ENCODE measurements at places on chromosomes 4 and X. TPM values are rescaled to one million over a fixed set of nuclear protein-coding genes. Genes with fewer than 3 reads are reported as not detected.

The NAP1L2 gene
- polyA plus RNA-seq: not detected

The PCDH18 gene
- 204 TPM for polyA plus RNA-seq

DNA sequence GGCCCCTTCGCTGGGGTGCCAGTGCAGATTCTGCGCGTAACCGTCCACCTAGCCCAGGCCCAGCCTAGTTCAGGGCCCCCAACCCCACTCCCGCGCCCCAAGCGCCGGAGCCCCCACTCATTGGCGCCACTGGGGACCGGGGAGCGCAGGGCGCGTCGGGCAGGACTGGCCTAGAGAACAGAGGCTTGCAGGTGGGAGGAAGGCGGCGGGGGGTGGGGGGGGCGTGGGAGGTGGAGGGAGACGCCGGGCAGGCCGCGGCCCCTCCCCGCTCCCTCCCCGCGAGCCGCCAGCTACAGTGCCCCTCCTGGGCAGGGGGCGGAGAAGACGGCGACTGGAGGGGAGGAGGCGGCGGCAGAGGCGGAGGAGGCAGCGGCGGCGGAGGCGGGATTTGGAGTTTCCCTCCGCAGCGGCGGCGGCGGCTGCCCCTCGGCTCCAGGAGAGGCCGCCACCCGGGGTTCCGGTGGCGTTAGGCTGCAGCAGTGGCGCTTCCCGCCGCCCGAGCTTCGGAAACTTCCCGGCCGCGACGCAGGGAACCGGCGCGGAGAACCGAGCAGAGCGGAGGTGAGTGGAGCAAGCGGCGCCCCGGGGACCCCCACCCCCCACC is 4.8 kb upstream of the DUSP9 start:
- DNase-seq: no peak

DNA sequence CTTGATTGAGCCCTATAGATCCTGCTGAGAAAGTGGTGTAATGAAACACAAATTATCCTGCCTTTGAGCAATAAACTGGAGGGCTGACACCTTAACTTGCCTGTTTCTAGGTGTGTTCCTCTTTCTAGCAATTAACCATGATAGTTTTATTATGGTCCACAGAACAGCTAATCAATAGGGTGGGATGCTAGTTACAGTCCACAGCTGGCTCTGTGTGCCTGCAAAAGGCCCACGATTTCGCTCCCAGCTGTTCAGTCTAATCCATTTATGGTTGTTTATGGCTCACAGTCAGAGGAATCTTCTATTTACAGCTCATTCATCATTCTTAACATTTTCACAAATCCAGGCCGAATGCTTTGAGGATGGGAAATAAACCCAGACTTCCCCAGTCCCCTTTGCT is 674.9 kb downstream of the SMARCA1 start:
- DNase-seq: no peak

The FMR1NB gene
- not detected for polyA plus RNA-seq

The IGSF1 gene
- not detected for polyA plus RNA-seq

GRCh38 chrX:100649550-100650356 is 5.8 kb downstream of the SRPX2 start:
- DNase-seq: peak; percentile 78

DNA sequence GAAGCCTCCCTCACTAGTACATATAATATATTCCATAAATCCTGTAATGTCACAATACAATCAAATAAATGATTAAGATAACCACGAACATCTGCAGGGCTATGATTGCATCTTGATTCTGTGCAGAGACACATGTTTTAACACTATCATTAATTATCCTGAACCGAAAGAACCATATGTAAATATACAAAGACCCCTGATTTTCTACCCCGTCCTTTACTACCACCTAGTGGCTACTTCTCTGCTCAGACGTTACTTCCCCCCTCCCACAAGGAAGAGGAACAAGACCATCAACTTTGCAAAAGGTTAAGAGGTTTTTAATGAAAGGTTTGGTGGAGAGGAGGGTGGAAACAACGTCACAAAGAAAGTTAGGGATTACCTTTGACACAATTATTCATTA is 134.0 kb downstream of the COL4A6 start:
- no peak for DNase-seq

DNA sequence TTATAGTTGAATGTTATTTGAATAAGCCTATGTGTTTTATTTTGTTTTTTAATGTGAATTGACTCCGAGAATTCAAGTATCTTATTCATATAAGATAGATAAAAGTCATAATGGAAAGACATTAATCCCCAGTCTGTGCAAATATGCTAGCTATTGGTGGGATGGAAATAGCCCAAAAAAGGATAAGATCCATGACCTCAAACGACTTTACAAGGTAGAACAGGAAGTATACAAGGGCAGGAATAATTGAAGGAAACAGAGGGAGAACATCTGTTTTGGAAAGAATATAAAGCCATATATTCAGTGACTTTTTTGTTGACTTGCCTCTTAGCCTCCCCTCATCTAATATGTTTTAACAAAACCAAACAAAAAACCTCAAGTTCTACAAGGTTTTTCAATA is 9.0 kb downstream of the ABCE1 start:
- DNase-seq: no peak

DNA sequence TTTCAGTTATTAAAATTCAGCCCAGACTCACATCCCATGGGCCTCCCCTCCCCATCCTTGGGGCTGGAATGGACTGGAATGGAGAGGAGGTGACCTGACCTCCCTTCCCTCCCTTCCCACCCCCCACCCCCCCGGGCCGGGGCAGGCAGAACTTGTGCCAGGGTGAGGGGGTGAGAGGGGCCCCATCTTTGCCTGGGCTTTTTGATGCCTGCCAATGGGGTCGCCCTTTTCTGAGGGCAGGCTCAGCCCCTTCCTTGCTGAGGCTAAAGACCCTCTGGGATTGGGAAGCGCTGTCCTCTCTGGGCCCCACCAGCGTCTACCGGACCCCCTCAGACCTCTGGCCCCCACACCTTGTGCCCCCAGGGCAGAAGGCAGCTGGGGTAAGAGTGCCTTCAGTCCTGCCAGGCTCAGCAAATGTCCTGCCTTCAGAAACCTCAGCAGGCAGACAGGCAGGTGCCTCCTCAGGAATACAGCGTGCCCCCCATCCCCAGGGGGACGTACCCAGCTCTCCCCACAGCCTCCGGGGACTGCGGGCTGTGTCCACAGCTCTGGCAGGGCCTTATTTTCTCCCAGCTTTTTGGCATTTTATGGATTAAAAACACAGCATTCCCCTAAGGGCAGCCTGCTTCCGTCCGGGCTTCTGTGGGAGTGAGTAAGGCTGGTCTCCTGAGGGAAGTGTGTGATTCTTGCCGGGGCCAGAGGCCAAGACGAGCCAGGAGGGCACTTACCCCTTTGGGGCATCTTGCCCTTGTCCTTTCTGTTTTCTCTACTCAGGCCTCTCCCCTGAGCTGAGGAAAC is 12.6 kb upstream of the CCNQ start:
- no peak for DNase-seq

- no peak for DNase-seq
Observed at GRCh38 chr4:28787947-28788346, 1927.3 kb downstream of the STIM2 start.

DNA sequence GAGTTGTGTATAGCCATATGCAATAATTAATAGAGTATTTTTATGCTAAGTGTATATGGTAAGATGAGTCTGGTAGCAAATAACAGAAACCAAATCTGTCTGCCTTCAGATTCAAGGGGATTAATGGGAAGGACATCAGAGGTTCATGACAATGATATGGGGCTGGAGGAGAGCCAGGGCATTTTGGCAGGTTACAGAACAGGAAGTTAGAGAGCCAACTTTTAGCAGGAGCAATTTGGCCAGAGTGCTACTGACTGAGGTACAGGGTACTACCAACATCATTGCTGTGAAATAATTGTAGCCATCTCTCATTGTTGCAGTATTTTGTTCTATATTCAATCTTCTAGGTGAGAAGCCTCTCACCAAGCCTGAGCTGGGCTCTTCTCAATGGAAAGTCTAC is 210.9 kb upstream of the FAM47A start:
- no peak for DNase-seq

DNA sequence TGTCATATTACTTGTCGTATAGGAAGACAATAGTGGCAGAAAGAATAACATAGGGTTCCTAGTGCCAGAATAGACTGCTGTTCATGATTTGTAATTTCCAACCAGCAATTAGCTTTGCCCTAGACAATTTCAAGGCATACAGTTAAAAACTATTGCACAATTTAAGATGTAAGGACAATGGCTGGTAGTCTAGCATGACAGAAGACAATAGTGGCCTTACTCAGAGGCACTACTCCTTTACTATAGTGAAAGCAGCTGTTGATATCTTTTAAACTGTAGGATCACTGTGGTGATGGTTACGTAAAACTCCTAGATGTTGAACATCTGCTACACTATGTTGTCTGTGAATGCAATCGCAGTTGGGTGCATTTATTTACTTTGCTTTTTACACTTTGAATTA is 234.5 kb downstream of the RBMX2 start:
- DNase-seq: no peak

GRCh38 chrX:66625525-66625924 is 13.4 kb downstream of the EDA2R start:
- DNase-seq: no peak

GRCh38 chr4:1713003-1713851 is 1.1 kb upstream of the SLBP start:
- DNase-seq: no peak

The SLC25A43 gene
- 8.5 TPM for polyA plus RNA-seq

DNA sequence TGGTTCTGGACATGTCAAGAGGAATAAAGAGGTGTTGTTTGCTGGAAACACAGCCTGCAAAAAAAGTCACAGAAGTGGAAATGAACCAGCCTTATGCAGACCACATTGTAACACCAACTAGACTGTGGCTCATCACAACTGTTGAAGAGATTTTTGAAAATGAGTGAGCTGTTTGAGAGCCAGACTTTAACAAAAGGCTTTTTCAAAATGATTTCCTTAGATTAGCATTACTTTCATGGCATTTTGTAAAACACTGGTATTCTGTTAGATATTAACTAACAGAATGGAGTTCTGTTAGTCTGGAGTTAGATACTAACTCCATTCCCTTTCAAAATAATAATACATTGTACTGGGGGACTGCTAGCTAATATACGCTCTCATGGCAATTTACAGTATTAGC is 60.6 kb upstream of the GABRA2 start:
- no peak for DNase-seq

The STBD1 gene
- polyA plus RNA-seq: 0.69 TPM

Data from AG04450 (cell line).